Fibroblast of skin of left biceps (primary cell): ENCODE measurements at places on chromosomes 7 and 10.

DNA sequence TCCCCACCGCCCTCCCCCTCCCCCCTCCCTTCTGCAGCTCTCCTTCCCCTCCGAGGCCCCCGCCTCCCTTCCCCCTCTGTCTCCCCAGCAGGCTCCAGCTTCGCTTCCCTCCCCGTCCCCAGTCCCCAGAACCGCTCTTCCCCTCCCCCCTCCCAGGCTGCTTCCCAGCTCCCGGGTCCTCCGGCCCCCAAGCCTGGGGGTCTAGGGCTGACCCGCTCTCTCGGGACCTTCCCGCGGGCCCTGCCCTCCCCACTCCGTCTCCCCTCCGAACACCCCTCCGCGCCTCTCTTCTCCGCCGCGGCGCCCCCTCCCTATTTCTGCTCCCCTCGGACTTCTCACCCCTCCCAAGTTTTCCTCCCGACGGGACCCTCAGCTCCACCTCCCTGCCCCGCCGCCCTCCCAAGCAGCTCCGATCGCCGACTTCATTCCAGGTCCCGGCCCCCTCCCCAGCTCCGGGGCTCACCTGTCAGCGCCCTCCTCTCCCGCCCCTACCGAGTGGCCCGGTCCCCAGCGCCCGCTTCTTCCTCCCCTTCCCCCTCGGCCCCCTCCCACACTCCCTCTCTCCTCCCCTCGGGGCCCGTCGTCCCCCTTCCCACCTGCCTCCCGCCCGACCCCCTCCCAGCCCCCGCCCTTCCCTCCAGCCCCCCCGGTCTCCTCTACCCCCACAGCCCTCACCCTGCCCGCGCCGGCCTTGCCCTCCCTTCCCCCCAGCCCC, 990 bp downstream of the ZNF467 start:
- DNase-seq: no peak

GRCh38 chr7:65910237-65910636, 37.4 kb downstream of the VKORC1L1 start:
- no peak for DNase-seq

- DNase-seq: peak; percentile 70
These were observed 357.3 kb downstream of the CRPPA start for GRCh38 chr7:16063716-16064675.

DNA sequence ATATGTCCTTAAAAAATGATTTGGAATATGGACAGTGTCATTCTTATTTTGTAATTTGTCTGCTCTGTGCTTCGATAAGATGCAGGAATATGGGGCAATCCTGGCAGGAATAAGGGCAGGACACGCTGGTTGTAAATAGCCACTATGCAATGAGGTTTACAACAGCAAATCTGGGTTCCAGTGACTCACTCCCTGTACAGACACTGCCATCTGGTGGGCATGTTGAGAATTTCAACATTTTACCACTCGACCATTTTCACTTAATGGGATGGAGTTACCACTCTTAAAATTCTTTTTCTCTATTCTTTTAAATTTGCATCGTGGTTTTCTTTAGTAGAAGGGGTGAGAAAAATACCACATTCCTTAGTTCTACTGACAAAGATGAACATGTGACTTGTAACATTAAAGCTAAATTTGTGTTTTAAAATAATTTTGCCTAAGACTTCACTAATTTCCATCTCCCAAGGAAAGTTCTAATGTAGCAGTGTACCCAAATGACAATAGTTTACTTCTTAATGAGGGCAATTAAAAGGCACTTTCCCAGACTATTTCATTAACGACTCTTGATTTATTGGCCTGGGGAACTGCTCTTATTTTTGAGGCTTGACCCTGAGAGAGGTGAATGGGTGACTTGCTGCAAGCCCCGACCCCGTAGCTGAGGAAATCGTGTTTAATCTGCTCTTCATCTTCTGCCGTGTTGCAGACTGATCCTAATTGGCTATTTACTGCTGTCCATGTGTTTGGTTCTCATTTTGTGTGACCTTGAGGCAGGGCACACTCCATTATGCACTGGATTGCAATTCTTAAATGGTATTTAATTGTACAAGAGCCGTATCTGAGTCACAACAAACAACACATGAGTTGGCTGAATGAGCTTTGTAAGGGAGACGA, 173.6 kb upstream of the IMMP2L start:
- DNase-seq: peak; percentile 35

DNA sequence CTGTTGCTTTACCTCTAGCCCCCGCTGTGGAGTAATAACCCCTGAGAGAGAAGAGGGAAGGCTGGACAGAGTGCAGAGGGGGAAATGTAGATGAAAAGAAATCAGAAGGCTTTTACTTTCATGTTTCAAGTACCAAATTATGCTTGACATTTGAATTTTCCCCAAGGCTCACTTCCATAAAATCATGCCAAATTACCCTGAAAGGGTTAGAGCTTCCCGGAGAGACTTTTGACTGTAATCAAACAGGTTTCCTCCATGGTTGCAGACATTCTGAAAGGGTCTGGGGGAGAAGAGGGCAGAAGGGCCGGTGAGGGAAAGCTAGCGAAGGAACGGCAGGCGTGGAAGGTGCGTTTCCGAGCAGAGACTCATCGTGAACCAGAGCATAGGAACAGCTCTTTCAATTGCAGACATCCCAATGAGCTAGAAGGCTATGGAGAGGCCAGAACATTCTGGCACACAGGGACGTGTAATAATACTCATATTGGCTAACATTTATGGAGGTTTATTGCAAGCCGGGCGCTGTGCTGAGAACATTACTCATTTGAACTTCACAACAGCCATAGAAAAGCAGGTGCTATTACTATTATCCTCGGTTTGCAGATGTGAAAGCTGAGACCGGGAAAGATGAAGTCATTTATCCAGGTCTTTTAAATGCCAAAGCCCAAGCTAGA, 620.8 kb upstream of the AUTS2 start:
- no peak for DNase-seq

DNA sequence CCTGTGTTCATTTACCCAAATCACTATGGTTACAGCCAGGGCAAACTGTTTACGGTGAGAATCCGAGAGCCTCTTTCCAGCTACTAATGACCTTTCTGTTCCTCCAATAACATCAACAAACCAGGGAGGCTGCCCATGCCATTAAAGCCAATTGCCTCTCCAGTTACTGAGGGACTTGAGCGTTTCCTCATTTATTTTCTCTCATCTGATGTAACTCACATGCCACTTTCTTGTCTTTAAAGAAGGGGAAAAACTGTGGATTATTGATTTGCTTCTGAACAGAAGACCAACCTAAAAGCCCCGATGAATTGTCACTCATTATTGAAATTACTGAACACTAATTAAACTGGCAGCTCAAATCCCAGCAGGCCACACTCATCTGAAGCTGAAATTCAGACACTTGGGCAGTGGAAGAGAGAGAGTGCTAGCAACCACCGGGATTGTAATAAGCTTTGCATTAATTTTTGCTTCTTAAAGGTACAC, 595.8 kb upstream of the MKI67 start:
- no peak for DNase-seq

DNA sequence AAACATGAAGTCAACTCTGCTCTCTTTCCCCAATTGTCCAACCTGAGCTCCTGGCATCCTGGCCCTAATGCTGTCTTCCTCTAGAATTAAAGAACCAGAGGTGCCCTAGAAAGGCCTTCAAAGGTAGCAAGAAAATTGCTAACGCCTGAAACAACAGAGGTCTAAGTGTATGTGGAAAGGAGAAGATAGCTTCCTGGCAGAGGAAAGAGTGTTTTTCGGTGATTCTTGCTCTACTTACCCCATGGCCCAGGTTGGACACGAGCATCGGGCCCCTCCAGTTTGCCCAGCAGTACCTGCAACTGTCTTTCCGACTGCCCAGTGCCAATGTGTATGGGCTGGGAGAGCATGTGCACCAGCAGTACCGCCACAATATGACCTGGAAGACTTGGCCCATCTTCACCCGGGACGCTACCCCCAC, 22.2 kb downstream of the MGAM2 start:
- DNase-seq: no peak

- DNase-seq: no peak
These were observed 13.7 kb upstream of the HERC4 start for GRCh38 chr10:68088740-68089139.

GRCh38 chr7:57482-58255, 134.7 kb upstream of the FAM20C start:
- no peak for DNase-seq

GRCh38 chr10:11754620-11755019, 12.4 kb downstream of the ECHDC3 start:
- DNase-seq: no peak

GRCh38 chr10:113991091-113991860, 52.4 kb upstream of the ADRB1 start:
- no peak for DNase-seq

DNA sequence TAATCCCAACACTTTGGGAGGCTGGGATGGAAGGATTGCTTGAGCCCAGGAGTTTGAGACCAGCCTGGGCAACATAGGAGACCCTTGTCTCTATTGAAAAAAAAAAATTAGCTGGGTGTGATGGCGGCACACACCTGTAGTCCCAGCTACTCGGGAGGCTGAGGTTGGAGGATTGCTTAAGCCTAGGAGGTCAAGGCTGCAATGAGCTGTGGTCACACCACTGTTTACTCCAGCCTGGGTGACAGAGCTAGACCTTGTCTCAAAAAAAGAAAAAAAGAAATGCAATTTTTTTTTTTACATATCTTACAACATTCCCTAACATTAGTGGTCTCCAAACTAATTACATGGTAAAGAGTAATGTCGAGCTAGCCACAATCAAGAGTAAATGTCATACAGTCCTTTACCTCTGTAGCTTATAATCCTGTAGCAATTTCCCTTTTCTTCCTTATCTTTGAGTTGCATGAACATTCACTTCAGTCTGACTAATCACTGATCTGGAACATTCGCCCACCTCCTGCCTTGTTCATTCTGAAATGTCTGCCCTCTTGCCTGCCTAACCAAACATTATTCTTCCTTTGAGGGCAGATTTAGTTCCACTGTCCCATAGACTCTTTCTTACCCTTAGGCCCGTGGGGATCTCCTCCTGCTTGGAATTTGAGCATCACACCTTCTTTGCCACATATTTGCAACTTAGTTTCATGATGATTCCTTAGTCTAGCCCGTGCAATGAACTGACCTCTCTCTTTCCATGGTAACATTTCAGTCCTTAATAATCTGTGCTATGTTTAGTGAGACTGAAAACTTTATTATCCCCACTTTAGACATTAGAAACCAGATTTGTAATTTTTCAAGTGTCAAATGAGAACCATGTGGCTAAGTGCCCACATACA, 4.8 kb upstream of the VCL start:
- DNase-seq: no peak

- no peak for DNase-seq
These were observed 35.1 kb downstream of the MAD1L1 start for GRCh38 chr7:2197436-2198155.

GRCh38 chr10:104065748-104066147, 19.9 kb downstream of the COL17A1 start:
- DNase-seq: no peak

- no peak for DNase-seq
These were observed 33.4 kb upstream of the ADRB1 start for GRCh38 chr10:114010316-114010715.

- peak; percentile 93 for DNase-seq
These were observed 221.4 kb downstream of the BICC1 start for GRCh38 chr10:58734116-58734515.

DNA sequence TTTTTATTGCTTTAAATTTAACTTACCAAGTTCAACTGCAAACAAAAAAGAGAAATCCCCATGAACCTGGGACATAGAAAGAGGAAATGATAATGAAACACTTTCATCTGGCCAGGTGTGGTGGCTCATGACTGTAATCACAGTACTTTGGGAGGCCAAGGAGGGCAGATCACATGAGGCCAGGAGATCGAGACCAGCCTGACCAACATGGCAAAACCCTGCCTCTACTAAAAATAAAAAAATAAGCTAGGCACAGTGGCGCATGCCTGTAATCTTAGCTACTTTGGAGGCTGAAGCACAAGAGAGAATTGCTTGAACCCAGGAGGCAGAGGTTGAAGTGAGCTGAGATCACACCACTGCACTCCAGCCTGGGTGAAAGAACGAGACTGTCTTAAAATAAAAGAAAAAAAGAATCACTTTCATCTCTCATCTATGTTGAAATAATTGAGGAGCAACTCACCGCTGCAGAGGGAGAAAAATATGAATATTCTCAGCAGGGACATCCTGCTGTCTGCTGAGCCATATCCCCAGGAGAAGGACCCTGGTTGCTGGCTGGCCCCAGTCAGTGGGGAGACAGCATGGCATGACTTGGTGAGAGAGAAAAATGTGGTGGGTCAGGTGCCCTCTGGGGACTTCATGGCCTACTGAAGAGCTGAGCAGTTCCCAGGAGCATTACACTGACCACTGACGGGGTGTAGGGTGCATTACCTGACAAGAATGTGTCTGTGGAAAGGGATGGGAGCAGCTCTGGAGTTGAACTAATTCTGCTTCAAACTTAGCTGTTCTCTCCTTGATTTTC, 22.8 kb upstream of the TARP start:
- no peak for DNase-seq

DNA sequence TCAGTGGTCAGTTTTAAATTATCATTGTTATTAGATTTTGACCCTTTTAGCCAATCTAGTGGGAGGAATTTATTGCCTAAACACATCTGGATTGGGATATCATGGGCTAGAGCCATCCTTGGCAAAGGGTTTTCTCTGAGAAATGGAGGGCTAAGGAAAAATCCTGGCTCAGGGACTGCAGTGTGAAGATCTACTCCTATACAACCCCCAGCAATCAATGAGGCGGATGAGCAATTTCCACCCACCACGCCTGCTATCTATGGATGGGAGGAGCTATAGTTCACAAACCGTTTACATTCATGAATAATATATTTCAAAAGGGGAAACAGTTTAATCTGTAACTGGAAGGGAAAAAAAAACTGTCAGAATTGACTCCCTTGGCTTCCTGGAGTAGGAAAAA, 2.7 kb downstream of the CAV1 start:
- no peak for DNase-seq
